HepG2 (cell line): ENCODE measurements at places on chromosomes 1 and 21. TPM values are rescaled to one million over a fixed set of nuclear protein-coding genes. Genes with fewer than 3 reads are reported as not detected.

The RNU1-2 gene
- total RNA-seq, result 859 and 11,018 TPM in 2 replicates

GRCh38 chr1:43058545-43059360, 100.1 kb upstream of the SLC2A1 start:
- DNase-seq, result no peak

The IGSF9 gene
- not detected in 2 replicates for total RNA-seq

DNA sequence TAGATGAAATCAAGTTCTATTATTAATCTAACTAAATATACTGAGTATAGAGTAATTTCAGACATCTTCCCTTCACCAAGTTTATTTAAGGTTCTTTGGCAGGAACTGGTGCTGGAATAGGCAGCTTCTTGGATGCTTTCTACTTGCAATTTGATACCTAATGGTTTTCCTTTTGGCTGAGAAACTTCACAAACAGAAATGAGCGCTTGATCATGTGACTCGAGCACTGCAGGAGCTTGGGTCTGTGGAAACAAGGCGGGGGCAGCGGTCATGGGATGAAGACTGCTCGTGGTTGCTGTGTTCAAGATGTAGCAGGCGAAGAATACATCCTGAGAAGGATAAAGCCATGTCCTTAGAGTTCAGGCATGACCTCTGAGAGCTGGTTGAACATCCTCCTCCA, 136.8 kb downstream of the PTPRC start:
- no peak for DNase-seq

The S100A5 gene
- not detected in 2 replicates for total RNA-seq

- no peak for DNase-seq
Observed at GRCh38 chr1:866095-866494, 57.6 kb upstream of the SAMD11 start.
